ENCODE measurements at places on chromosomes 13 and 19. TPM values are rescaled to one million over a fixed set of nuclear protein-coding genes. Genes with fewer than 3 reads are reported as not detected.

Gene GRIK5
- total RNA-seq = 7.1 TPM

GRCh38 chr13:102394158-102395053, 7.4 kb downstream of the FGF14 start:
- H3K27me3 ChIP-seq = no peaks in the 10 kb centered on the region
- H3K4me3 ChIP-seq = peak overlapping the region; percentile 71
- H3K36me3 ChIP-seq = no peaks in the 10 kb centered on the region
- H3K4me1 ChIP-seq = peaks cover 1% of the 10 kb centered on the region
- DNase-seq = peak; percentile 91

- H3K4me3 ChIP-seq = no peak overlapping the region
- no peaks in the 10 kb centered on the region for H3K4me1 ChIP-seq
Observed at GRCh38 chr19:38910488-38910887, 1.5 kb downstream of the CCER2 start.

DNA sequence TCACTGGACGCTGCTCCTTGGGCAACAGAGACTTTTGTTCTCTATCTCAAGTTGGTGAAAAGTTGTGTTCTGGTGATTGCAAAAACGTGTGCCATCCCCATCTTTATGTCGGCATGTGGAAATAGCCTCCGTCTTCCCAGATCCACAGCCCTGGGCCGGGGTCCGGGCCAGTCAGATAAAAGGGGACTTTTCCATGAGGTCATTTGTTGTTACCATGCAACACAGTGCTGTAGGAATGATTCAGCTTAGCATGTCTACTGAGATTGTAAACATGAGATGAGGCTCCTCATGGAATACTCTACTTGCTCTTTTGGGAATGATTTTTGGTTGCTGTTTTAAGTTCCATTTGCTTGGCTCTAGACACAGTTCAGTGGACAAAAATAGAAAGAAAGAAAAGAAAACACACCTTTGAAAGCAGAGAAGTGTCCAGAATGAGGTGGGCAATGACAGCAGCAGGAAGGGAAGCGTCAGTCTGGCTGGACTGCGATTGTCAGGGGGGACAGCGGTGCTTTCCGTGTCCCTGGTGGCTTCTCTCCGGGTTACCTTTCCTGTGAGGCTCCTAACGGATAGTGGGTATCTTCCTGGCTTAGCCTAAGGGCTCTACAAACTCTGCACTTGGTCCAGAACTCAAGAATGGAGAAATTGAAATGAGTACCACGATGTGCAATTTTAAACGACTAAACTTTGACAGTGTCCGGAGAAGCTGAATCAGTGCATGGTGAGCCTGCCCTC, 91.6 kb downstream of the TEX29 start:
- no peaks in the 10 kb centered on the region for H3K4me1 ChIP-seq
- no peaks in the 10 kb centered on the region for H3K36me3 ChIP-seq
- H3K4me3 ChIP-seq = no peak overlapping the region

DNA sequence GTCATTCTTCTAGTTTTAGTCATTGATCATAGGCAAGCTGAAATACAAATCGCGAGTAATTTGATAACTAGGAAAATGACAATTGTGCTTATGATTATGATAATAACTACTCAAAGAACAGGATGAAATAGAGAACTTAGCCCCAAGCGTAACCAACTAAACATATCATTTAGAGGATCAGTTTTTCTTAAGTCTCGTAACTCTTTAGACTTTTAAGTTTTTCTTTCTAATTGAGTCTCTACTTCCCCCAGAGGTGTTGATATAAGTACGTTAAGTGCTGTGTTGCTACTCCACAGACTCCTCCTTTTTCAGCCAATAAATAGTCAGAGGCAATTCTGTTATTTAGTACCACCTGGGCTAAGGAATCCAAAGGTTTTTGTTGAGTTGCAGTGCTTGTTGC, 96.3 kb downstream of the NHLRC3 start:
- H3K27ac ChIP-seq = no peak overlapping the region
- no peak overlapping the region for H3K4me3 ChIP-seq
- H3K36me3 ChIP-seq = no peaks in the 10 kb centered on the region
- no peaks in the 10 kb centered on the region for H3K27me3 ChIP-seq

DNA sequence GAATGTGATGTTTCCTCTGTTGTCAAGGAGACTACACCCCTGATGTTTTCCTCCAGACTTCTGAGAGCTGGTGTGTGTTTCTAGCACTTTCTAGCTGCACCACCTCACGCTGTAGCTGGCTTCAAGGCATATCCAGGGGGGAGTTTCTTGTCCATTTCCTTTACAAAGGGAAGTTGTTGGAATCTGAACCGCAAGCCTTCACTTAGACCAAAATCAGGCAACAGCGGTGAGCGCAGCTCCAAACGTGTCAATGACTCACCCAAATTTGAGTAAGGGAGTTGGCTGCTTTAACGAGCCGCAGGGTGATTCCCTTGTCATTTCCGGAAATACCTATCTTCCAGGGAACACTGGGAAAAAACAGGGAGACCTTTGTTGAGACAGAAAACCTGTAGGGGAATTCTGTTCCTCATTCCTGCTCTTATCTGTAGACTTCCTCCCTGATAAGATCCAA, 2.5 kb downstream of the LDLR start:
- H3K4me3 ChIP-seq = peak overlapping the region; percentile 64
- no peaks in the 10 kb centered on the region for H3K27me3 ChIP-seq
- peaks cover 16% of the 10 kb centered on the region for H3K4me1 ChIP-seq
- H3K27ac ChIP-seq = peak overlapping the region; percentile 98

GRCh38 chr19:4320419-4320818, 16.0 kb downstream of the FSD1 start:
- no peaks in the 10 kb centered on the region for H3K36me3 ChIP-seq
- no peaks in the 10 kb centered on the region for H3K27me3 ChIP-seq
- no peak overlapping the region for H3K4me3 ChIP-seq
- no peaks in the 10 kb centered on the region for H3K4me1 ChIP-seq
- DNase-seq = no peak

DNA sequence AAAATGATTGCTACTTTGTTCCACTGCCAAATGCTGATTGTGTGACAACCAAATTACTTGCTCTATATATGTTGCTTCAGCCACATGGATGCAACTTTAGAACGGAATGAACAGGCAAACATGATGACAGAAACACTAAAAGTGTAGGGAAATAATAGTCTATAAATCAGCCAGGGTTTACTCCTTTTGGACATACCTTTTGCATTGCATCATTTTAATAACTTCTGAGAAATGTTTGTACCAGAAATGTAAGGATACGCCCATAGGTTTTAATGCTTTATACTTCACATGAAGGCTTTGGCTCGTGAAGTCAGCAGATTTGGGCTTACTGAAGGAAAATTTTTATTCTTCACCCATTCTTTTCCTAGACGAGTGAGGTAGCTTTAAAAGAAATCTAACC, 141.0 kb downstream of the POSTN start:
- DNase-seq = no peak
- H3K4me3 ChIP-seq = no peak overlapping the region
- no peaks in the 10 kb centered on the region for H3K36me3 ChIP-seq
- H3K4me1 ChIP-seq = no peaks in the 10 kb centered on the region
- no peaks in the 10 kb centered on the region for H3K27me3 ChIP-seq

- no peak overlapping the region for H3K4me3 ChIP-seq
- no peaks in the 10 kb centered on the region for H3K27me3 ChIP-seq
- no peaks in the 10 kb centered on the region for H3K36me3 ChIP-seq
- no peak for DNase-seq
- H3K4me1 ChIP-seq = no peaks in the 10 kb centered on the region
- H3K27ac ChIP-seq = no peak overlapping the region
Observed at GRCh38 chr19:30355586-30355985, 16.6 kb upstream of the ZNF536 start.

DNA sequence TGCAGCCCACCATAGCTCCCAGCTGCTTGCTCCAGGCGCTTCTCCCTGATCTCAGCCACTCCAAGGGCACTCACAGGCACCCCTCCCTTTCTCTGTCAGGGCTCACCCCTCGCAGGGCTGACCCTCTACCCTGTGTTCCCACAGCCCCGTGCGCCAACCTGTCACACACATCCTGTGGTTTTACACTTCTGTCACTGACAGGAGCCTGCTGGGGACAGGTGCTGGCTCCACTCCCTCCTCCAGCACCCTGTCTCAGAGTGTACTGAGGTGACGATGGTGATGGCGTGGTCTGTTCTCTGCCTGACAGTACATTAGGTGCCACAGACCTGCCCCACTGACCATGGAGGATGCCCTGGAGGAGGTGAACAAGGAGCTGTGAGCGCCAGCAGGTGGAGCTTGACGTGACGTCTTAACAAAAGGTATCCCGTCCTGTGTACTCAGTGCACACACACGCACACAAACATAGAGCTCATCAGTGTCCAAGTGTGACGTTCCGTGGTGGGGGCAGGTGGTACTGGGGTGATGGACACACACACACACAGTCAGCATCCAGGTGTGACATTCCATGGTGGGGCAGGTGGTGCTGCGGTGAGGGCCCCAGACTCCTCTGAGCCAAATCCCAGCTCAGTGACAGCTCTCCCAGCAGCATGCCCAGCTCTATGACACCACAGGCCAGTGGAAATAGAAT, 20.9 kb downstream of the C19orf44 start:
- no peaks in the 10 kb centered on the region for H3K4me1 ChIP-seq
- no peaks in the 10 kb centered on the region for H3K27me3 ChIP-seq
- no peaks in the 10 kb centered on the region for H3K36me3 ChIP-seq
- H3K27ac ChIP-seq = no peak overlapping the region

DNA sequence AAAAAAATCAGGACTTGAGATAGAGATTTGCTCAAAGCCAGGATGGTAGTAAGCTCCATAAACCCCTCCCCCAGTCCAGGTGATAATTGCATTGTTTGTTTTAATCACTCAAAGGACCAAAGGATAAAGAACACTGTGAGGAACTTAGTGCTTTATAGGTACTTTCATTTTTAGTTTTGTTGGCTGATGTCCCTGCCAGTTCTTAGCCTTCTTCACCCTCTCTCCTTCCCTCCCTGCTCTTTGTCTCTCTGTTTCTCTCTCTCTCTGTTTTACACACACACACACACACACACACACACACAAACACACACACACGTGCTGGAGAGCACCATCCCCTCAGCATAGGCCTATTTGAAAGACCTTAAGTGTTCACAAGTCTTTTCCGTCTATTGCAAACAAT, 5.2 kb downstream of the FRY start:
- H3K4me3 ChIP-seq = no peak overlapping the region
- H3K4me1 ChIP-seq = no peaks in the 10 kb centered on the region
- H3K27me3 ChIP-seq = no peaks in the 10 kb centered on the region
- no peak for DNase-seq

DNA sequence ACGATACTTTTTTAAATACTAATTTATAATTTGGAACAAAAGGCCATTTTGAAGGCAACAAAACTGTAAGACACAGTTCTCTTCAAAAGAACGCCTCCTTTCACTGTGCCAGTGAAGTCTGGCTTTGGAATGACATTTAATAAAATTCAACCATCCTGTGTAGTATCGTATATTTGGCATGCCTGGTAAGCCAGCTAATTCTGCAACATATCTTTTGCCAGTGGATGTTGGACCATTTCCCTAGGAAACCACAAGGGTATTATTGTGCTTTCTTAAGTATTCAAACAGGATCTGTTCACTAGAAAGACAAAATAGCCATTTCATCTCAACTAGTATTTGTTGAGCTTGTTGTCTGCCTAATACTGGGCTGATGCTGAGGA, 111.6 kb downstream of the RGCC start:
- no peak overlapping the region for H3K4me3 ChIP-seq
- no peaks in the 10 kb centered on the region for H3K36me3 ChIP-seq
- no peak overlapping the region for H3K27ac ChIP-seq

DNA sequence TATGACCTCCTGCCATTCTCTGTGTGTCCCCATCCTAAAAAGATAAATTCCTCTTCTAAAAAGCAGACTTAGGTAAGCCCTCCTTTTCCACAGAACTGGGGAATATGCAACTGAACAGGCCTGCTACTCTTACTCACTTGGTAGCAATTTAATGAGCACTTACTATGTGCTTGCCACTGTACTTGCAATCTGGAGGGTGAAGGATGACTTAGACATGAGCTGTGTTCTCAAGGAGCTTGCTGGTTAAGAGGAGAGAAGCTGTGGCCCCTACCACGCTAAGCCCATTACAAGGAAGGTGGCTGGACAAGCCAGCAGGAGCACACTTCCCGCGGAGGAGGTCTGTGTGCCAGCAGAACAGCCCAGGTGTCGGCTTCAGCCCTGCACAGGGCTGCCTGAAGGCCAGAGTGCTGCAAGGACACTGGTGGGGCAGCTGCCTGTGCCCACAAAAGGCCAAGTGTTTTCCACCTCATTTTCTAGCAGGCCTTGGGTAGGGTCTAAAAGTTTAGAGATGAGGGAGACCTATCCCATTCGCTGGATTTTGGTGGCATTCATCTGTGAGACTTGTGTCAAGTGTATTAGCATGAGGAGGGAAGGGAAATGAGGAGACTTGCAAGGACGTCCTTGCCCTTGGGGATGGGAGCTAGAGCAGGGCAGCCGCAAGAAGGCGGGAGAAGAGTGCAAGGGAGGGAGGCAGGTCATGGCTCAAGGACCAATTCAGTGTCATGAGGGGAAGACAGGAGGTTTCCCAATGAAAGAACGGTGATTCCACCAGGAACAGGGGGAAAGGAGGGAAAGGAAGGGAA, 52.0 kb downstream of the COL4A1 start:
- no peak overlapping the region for H3K27ac ChIP-seq
- DNase-seq = no peak
- peaks cover 24% of the 10 kb centered on the region for H3K4me1 ChIP-seq
- H3K27me3 ChIP-seq = no peaks in the 10 kb centered on the region

- no peak overlapping the region for H3K27ac ChIP-seq
- H3K4me1 ChIP-seq = no peaks in the 10 kb centered on the region
- H3K36me3 ChIP-seq = no peaks in the 10 kb centered on the region
Observed at GRCh38 chr13:88063741-88064140, 392.6 kb downstream of the SLITRK5 start.

Gene CD70
- total RNA-seq = not detected

GRCh38 chr19:11480715-11481533, at the start of gene ELAVL3:
Gene ELAVL3 (minus strand): TSS chr19:11481046. CDS start chr19:11480608, 438 bp downstream.
- H3K36me3 ChIP-seq = no peaks in the 10 kb centered on the region
- peaks cover 11% of the 10 kb centered on the region for H3K4me1 ChIP-seq
- no peak within 1 kb of the TSS for H3K4me3 ChIP-seq
- H3K27ac ChIP-seq = no peak within 1 kb of the TSS
- no peak for DNase-seq

DNA sequence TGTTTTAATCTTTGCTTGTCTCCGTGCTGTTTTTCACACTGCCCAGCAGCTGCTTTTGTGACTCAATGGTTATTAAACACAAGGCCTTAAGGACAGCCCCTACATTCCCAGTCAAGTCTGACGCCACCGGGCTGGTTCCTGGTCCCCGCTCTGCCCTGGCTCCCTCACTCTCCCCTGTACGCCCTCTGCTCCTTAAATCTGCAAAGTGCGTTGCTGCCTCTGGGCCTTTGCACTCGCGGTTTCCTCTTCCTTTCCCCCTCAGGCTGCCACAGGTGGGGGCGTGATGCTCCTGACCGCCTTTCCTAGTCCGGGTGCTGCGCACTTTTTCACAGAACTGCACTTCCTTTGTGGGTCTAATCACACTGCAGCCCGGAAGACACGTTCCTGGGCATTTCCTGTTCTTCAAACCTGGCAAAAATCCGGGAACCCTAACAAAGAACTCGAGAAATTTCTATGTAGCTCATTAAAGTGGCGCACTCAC, 25.6 kb downstream of the NOSIP start:
- H3K4me1 ChIP-seq = peaks cover 2% of the 10 kb centered on the region
- no peaks in the 10 kb centered on the region for H3K36me3 ChIP-seq
- H3K27me3 ChIP-seq = no peaks in the 10 kb centered on the region
- H3K4me3 ChIP-seq = no peak overlapping the region
- no peak overlapping the region for H3K27ac ChIP-seq
- DNase-seq = no peak

Data from ovary (tissue), 10 donors.